ENCODE measurements at places on chromosomes 2 and 18. TPM values are rescaled to one million over a fixed set of nuclear protein-coding genes. Genes with fewer than 3 reads are reported as not detected.
A peak's percentile ranks its signal among the peaks of the same experiment; 100 is the strongest.

The UBR3 gene
- total RNA-seq = 62.1 TPM

The RUFY4 gene
- total RNA-seq = not detected

The LRP1B gene
- total RNA-seq = 0.28 TPM

The TTN gene
- total RNA-seq = 16.4 TPM

The PSMD1 gene
- 42.2 TPM for total RNA-seq

The CCDC68 gene
- 10.1 TPM for total RNA-seq

The ABCG5 gene
- total RNA-seq = not detected

GRCh38 chr2:99140860-99141109 is 722 bp upstream of the C2orf15 start:
- H3K27ac ChIP-seq = peak overlapping the region; percentile 55
- H3K27me3 ChIP-seq = no peaks in the 10 kb centered on the region
- no peak for DNase-seq
- H3K36me3 ChIP-seq = no peaks in the 10 kb centered on the region
- peaks cover 11% of the 10 kb centered on the region for H3K4me1 ChIP-seq
- peak overlapping the region; percentile 82 for H3K4me3 ChIP-seq

- no peak overlapping the region for H3K4me3 ChIP-seq
- no peak overlapping the region for H3K27ac ChIP-seq
- H3K36me3 ChIP-seq = no peaks in the 10 kb centered on the region
- no peaks in the 10 kb centered on the region for H3K4me1 ChIP-seq
- no peaks in the 10 kb centered on the region for H3K27me3 ChIP-seq
- DNase-seq = no peak
Observed at GRCh38 chr2:168722592-168722991, 79.8 kb upstream of the NOSTRIN start.

DNA sequence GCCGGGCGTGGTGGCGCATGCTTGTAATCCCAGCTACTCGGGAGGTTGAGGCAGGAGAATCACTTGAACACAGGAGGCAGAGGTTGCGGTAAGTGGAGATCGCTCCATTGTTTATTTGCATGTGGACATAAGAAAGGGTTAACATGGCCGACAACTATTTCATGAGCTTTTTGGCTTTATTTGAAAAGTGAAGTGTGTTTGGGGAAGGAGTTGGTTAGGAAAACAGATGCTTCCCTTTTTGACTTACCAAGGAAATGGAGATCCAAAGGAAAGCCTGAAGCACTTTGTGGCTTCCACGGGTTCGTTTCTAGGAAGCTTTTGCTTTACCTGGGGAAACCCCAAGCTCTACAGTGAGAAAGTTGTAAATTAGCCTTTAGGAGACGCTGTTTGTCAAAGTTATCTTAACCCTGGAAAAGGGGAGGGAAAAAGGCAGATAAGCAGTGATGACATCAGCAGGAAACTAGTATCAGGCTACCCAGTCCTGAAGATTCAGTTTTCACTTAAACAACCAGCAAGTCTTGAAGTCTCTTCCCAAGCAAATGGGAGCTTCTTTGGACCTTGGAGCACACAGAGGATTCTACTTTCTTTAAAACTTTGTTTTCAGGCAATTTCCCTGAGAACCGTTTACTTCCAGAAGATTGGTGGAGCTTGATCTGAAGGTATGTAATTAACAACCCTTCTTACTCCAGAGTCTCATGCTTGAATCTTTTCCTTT is at the start of gene CASP10:
TSS of gene CASP10 (plus strand) at position 492 of the 715 bp plus-strand sequence. CDS start 2,637 bp downstream, outside the sequence.
- H3K4me3 ChIP-seq = peak within 1 kb of the TSS; percentile 69
- DNase-seq = no peak
- H3K27me3 ChIP-seq = no peaks in the 10 kb centered on the region
- H3K36me3 ChIP-seq = no peaks in the 10 kb centered on the region
- no peak within 1 kb of the TSS for H3K27ac ChIP-seq
- H3K4me1 ChIP-seq = no peaks in the 10 kb centered on the region

DNA sequence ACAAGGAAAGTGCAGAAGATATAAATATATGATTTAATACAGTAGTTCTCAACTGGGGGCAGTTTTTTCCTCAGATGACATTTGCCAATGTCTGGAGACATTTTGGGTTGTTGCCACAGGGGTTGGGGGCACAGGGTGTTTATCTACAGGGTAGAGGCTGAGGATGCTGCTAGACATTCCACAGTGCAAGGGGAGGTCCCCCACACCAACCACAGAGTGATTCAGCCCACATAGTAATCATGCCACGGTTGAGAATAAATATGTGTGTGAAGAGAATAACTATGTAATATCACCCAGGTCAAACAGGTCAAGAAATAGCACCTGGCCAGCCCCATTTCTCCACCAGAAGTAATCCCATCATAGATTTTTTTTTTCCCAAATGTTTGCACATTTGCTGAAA is 17.9 kb downstream of the DYSF start:
- H3K4me3 ChIP-seq = no peak overlapping the region
- no peaks in the 10 kb centered on the region for H3K27me3 ChIP-seq
- no peak overlapping the region for H3K27ac ChIP-seq
- no peaks in the 10 kb centered on the region for H3K36me3 ChIP-seq
- H3K4me1 ChIP-seq = peaks cover 5% of the 10 kb centered on the region

DNA sequence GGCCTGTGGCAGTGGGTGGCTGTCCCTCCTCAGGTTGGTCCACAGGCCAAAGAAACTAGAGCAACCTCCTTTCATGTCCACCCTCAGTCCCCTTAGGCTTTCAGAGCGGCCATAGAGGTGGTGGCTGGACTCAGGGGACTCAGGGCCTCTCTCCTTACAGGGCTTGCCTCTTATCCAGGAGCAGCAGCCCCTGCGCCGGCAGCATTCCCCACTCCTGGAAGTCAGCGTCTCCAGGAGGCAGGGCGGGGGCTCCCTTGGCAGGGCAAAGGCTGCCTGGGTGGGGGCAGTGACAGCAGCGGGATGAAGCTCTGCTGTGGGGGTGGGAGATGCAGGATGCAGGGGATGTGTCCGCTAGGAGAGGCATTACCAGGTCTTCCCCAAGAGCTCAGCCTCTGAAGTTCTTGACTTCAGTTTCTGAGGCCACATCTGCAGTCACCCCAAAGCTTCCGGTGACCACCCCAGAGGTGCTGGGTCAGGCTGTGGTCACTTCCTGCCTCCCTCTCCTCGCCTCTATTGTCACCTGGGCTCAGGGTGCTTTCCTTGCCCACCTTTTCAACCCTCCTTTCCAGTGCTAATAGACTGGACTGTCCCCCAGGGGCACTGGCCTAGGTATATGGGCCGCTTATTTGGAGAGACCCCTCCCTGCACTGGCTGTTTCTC is 8.6 kb upstream of the GPR55 start:
- H3K27ac ChIP-seq = no peak overlapping the region
- no peaks in the 10 kb centered on the region for H3K27me3 ChIP-seq
- no peak overlapping the region for H3K4me3 ChIP-seq
- H3K4me1 ChIP-seq = peaks cover 8% of the 10 kb centered on the region

DNA sequence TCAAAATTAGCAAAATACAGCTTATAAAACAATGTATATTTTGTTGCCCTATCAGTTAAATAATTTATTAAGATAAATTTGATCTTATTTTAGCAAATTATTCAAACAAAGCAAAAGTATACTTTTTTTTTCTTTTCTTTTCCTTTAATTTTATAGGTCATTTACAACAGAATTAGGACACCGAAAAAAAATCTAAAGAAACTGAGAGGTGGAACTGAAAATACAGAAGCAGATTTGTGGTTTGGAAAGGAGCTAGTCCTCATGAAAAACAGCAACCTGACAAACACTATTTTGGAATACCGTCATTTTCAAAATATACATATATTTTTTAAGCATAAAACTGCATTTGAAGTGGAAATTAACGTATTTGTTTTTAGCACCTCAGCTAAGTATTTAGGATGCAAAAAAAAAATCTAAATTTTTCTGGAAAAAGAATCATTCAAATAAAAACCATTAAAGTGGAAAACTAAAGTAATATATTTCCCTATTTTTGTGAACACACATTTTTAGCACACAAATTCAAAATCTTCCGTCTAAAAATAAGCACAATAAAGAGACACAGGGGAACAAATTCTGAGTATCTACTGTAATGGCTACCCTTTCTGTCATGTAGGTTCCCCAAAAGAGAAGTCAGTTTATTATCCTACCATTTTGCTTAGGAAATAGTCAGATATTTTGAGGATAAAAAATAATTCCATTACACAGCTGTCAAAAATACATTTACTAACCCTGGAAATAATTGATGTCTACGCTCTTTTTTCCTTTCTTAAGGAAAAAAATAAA is 2.7 kb downstream of the CCDC88A start:
- no peak for DNase-seq
- H3K27ac ChIP-seq = no peak overlapping the region

Data from thoracic aorta (tissue), 2 donors.